ENCODE measurements at places on chromosomes 3 and 15. TPM values are rescaled to one million over a fixed set of nuclear protein-coding genes. Genes with fewer than 3 reads are reported as not detected.

The TMEM212 gene
- not detected for total RNA-seq

The KCNH8 gene
- total RNA-seq = not detected

The NFKBIZ gene
- total RNA-seq = 7.5 TPM

DNA sequence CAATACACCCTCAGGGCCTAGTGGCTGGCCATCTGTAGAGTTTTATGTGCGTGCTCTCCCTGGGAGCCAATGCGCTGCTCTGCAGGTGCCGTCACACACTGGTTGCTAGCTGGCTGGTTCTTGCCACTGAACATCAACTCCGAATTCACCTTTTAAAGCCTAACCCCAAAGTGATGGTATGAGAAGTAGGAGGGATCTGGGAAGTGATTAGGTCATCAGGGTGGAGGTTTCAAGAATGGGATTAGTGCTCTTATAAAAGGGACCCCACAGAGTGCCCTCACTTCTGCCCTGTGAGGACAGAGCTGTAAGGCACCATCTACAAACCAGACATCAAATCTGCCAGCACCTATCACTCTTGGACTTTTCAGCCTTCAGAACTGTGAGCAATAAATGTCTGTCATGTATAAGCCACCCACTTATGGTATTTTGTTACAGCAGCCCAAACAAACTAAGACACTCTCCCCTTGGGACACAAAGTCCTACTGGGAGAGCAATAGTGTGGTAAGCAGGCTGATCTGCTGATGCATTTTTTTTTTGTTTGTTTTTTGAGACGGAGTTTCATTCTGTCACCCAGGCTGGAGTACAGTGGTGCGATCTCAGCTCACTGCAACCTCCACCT is 20.3 kb downstream of the RGMA start:
- DNase-seq = no peak
